ENCODE measurements at places on chromosomes 3 and 15.
A peak's percentile ranks its signal among the peaks of the same experiment; 100 is the strongest.

DNA sequence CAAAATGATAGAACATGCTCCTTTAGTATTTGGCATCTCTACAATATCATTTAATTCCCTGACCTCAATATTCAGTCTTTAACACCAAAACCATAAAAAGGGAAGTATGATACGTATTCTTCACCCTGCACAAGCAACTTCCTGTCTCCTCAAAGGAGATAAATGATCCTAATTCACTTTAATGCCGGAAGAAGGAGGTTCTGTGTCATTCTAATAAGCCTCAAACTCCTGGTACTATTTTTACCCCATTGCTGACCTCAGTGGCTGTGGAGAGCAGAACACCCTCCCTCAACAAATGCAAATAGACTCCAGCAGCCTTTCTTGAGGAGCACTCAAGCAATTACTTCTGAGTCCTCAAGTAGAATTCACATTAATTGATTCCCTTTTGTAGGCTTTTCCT, 173.3 kb downstream of the TMEM108 start:
- no peak for DNase-seq

GRCh38 chr15:79310612-79310984, 314 bp upstream of the TMED3 start:
- DNase-seq = no peak

DNA sequence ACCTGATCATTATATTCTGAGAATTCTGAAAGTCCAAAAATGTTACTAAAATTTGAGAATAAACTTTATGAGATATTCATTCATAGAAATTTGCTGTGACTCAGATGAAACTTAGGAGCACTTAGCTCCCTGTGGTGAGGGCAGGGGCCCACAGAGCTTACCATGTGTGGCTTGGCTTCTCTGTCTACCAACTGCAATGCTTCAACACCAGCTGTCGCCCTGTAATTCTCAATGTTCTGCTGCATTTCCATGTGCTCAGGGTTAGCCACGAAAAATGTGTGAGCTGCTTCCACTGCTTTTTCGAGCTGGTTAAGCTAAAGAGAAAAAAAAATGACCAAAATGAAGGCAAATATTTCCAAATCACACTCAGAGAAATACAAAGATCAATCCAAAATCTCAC, 125.6 kb downstream of the P3H2 start:
- peak; percentile 21 for DNase-seq

- no peak for DNase-seq
Measured at GRCh38 chr3:157027861-157028745, 131.8 kb downstream of the CCNL1 start.

- DNase-seq = peak; percentile 43
Measured at GRCh38 chr15:65101411-65101890, 13.5 kb downstream of the UBAP1L start.

GRCh38 chr3:40923143-40923542, 276.2 kb upstream of the CTNNB1 start:
- no peak for DNase-seq

DNA sequence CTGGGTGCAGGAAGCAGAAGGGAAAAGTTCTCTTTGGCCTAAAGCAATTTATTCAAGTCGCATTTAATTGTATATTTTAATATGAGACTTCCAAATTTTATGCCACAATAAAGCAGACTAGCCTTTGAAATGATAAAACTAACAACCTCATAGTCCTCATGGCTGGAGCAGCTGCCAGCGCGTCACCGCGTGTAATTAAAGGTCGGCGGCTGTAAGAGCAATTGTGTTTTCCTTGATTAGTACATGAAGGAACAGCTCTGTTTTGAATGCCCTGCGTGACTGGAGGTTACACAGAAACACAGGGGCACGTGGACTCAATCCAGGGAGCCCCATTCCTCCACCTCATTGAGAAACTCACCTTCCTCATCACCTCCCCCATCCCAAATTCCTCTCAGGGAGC, 10.1 kb upstream of the LRRC15 start:
- no peak for DNase-seq

- DNase-seq = no peak
Measured at GRCh38 chr15:66658044-66658443, 44.0 kb upstream of the SMAD6 start.

GRCh38 chr3:123027292-123028232, at the start of gene SEMA5B:
SEMA5B (minus strand) TSS chr3:123027763; CDS start chr3:122961263, 66,500 bp downstream.
- DNase-seq = no peak

DNA sequence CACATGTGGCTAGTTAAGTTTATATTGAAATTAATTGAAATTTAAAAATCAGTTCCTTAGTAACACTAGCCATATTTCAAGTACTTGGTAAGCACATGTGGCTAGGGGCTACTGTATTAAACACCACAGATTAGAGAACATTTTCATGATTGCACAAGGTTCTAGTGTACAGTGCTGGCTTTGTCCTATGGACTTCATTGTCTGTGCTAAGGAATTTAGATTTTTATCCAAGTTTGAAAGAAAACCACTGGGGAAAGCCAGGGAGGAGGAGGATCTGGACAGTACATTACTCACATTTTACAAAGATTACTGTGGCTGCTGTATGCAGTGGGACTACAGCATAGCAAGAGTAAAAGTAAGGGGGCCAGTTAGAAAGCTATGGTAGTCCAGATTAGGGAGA, 13.9 kb downstream of the STAC start:
- no peak for DNase-seq

DNA sequence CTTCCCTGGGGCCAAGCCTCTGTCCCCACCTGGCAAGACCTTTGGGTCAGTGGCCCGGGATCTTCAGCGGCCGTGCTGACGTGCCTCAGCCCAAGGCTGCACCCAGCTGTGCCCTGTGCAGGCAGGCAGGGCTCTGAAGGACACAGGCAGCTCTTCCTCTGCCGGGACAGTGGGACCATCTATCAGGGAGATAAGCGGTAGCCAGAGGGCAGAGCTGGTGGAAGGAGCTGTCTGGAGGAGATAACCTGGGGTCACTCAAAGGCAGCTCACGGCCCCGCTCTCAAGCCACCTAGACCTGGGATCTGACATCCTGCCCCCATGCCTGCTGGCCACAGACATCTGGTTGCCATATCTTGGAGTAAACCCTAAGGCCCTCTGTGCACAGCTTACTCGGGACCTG, 27.3 kb downstream of the DUSP7 start:
- no peak for DNase-seq

DNA sequence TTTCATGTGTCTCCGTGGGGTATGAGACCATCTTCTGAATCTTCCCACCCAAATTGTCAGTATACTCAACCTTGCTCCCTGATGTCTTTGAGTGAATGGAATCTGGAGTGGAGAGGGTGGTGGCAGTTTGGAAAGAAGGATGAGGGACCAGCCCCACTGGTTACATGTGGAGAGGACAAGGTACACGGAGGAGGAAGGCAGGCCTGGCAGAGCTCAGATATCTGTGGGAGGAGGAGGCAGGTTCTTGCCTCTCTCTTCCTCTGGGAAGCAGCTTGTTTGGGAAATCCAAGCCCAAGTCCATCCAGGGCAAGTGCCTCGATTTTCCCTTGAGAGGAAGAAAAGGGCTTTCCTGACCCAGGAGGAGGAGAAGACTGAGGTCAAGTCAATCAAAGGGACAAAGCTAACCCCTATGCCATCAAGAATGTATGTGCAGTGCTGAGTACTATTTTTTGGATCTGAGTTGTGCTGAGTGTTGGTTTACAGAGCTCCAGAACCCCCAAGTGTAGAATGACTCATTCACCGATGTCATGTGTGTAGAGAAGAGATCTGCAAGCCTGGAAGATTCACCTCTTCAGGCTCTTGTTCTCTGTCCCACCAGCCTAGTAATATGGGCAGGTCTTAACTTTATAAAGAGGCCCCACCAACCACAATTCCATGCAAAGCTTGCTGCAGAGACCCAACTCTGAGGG, 19.8 kb upstream of the LOXL1 start:
- no peak for DNase-seq

GRCh38 chr3:117553461-117553860, 843.9 kb downstream of the TUSC7 start:
- DNase-seq = no peak

DNA sequence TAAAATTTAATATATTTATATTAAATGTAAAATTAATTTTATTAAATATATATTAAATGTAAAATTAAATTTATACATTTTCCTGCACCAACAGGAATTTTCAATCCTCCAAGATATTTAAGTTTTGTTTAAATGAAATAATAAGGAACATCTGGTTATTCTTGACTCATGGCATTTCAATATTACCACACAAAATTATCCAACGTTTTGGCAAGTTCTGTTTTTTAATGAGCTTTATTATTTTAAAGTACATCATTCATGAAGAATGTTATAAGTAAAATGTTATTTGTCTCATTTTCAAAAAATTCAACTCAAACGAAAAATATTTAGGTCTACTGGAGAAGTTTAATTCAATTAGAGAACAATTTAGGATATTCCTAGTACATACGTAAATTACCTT, 811.4 kb downstream of the NAALADL2 start:
- DNase-seq = no peak

- DNase-seq = peak; percentile 48
Measured at GRCh38 chr15:57541805-57542504, 49.7 kb upstream of the MYZAP start.

DNA sequence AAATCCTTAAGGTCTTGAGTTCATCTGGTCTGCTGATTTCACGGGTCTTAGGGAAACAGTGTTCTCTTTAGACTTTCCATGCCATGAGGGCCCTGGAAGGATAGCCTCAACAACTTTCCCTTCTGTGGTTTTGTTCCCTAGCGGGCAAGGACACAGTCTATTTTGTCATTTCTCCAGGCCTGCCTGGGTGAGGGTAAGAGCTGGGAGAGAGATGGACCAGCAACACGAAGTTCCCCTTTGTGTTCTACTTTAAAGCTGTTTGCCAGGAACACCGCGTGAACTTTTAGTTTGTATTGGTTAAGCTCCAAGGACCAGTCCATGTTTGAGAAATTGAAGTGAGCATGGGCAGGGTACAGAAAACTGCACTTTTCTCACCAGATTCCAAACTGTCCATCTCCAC, 20.9 kb downstream of the ST3GAL6 start:
- DNase-seq = no peak

DNA sequence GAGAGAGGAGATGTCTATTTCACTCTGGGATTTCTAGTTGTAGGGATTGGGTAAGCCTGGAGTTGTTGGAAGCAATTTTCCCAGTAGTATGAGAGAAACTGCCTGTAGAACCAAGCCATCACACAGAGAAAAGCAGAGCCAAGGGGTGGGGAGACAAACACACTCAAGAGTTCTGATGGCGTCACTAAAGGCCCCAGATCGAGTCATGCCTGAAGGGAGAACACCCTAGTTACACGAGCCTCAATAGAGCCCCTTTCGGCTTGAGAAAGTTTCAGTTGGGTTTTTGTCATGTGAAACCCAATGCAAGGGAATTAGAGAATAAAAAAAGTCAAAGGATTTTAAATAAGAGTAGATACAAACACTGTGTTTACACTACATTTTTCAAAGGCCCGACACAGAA, 66.1 kb upstream of the PFN2 start:
- no peak for DNase-seq

DNA sequence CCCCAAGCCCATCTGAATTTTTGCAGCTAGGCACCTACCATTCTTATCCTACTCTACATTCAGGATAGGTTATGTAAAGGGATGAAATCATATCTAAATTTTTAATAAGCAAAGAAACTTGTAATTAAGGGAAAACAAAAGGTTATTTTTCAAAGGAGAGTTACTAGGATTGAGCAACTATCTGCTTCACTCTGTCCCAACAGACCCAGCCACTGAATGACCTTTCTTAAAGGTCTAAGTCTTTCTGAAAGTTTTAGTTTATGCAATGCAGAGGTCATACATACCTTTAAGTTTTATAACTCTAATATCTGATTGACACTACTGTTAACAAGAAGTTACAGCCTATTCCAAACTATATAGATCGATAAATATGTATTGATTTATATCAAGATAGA, 209.2 kb upstream of the CTNNB1 start:
- DNase-seq = no peak

- DNase-seq = no peak
Measured at GRCh38 chr3:100057716-100058575, 56.4 kb downstream of the FILIP1L start.

GRCh38 chr3:184563561-184563925, 2.0 kb downstream of the EPHB3 start:
- DNase-seq = no peak

- DNase-seq = no peak
Measured at GRCh38 chr3:22225161-22225560, 474.2 kb upstream of the ZNF385D start.

- DNase-seq = no peak
Measured at GRCh38 chr15:74428970-74429780, 4.6 kb downstream of the SEMA7A start.

DNA sequence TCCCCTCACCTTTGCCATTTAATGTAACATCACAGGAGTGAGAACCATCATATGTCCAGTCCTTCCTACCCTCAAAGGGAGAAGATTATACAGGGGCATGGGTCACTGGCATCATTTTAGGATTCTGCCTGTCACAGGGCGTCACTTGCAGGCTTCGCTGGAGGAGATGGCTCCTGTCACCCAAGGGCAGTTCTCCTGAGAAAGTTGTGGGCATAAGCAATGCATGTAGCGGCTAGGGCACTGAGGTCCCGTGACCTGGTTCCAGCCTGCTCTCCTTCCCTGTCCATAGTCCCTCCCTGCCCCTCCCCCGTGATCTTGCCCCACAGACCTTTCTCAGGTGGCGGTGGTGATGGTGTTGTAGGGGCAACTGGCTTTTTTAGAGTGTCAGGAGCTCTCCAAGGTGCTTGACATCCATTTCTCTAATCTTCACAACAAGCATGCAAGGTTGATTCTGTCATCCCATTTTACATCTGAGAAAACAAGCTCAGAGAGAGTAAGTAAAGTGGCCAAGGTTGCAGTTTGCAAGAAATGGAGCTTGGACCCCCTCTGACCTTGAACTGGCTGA, 241.5 kb upstream of the CTDSPL start:
- DNase-seq = no peak

DNA sequence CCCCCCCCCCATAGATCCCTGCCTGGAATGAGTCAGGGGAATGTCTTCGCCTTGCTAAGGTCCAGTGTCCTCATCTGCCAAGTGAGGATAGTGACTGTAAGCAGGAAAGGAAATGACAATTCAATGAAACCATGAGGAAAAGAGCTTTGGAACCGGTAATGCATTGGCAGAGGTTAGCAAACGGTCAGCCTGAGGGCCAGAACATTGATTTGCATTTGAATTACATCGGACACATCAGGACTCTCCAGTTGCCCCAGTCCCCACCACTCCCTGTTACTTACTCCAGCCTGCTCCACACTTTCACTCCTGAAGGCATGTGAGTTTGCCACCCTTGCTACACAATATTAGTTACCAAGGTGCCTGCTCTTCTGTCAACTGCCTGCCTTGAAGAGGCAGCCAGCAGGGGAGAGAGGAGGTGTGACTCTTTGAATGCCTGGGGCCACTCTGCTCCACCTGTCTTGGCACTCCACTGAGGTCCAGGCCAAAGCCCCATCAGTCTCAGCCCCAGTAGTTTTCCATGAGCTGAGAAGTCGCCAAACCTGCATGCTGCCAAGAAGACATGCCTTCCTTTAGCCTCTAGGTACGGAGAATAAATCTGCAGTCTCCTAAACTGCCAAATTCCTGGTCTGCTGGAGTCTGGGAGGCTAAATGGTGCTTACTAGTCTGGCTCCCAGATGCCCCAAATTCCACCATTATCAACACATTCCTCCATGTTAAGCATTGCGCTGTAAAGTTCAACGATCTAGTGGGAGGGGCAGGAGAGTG, 191.7 kb upstream of the TLE3 start:
- no peak for DNase-seq
